Fibroblast of skin of scalp (primary cell): ENCODE measurements at places on chromosomes 5 and 9.

- no peak for DNase-seq
Measured at GRCh38 chr5:29229461-29229860, 1964.0 kb upstream of the CDH6 start.

DNA sequence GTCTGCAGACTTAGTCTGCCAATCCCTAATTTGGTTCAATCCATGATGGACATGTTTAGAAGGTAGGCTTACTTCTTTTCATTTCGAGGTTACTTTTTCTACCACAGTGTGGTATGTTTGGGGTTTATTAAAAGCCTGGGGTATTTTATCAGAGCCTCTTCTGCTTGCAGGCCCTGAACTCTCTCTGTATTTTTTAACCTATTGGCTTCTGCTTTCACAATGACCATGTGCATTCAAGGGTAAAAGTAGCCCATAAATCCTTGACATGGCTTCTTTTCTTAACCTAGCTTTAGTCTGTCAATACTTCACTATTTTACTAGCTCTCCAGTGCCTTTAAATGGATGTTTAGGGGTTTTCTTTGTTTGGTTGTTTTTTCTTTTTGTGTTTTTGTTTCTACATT is 286.6 kb downstream of the FER start:
- no peak for DNase-seq

DNA sequence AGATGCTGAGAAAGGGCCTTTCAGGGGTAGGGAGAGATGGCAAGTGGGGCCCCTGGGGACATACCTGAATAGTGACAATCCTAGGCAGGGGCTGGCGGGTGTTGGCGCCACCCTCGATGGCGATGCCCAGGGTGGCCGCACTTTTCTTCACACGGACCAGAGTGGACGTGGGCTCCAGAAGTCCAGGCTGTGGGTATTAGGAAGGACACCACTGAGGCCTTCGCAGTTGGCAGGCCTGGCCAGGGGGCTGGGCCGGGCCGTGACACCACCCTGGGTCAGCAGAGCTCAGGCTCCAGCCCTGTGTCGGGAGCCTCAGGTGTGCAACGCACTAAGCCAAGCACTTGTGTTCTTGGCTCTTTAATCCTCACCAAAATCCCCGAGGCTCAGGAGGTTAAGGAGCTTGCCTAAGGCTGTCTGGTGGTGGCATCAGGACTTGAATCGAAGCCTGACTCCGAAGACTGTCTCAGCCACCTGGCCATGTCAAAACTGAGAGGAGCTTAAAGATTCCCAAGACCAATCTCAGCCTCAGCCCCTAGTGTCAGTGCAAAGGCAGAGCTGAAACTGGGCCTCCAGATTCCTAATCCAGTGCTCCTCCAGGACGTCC is 15.5 kb upstream of the AKNA start:
- DNase-seq, result no peak

GRCh38 chr5:79736528-79737514 is 47.2 kb downstream of the CMYA5 start:
- DNase-seq, result no peak

DNA sequence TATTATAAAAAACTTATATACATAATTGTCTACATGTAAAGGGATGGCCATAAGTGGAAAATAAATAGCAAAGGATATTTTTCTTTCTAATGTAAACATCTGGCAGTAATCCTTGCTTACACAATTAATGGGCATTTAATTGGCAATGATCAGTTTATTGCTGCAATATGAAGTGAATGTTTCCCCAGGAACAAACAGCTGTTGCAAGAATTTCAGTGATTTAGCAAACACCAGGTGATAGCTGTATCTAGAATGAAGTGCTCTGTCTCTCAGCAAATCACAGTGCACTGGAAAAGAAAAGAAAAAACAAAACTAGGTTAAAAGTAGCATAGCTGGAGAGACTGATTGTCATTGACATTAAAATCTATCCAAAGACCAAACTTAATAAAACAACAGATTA is 594.5 kb upstream of the ARRDC3 start:
- no peak for DNase-seq

GRCh38 chr9:114538241-114538640 is 33.0 kb upstream of the WHRN start:
- no peak for DNase-seq

GRCh38 chr5:54881286-54882005 is 103.9 kb downstream of the ESM1 start:
- DNase-seq, result no peak

- no peak for DNase-seq
Measured at GRCh38 chr9:100581661-100582060, 3.8 kb downstream of the CAVIN4 start.

- DNase-seq, result no peak
Measured at GRCh38 chr5:142500227-142500905, 175.5 kb upstream of the SPRY4 start.

- DNase-seq, result no peak
Measured at GRCh38 chr5:167150661-167151060, 1140.8 kb upstream of the WWC1 start.

DNA sequence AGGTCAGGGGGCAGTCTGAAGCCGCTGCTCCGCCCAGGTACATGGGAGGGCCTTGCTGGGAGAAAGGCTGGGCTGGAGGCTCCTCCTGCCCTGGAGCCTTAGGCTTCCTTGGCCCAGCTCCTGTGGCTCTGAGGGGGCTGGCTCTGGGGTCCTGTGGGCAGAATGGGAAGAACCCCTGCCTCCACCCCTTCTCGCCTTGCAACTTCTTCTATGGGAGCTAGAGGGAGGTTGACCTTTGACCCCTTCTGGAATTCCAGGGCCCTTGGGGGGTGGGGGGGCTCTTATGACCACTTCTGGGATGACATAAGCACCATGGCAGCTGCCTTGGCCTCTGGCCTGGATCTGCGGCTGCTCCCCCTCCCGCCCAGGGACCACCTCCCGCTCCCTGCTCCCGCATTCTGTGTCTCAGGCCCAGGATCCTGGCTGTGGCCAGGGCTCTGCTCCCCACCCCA is 32.2 kb downstream of the IER5L start:
- peak; percentile 98 for DNase-seq

GRCh38 chr9:96492993-96493531 is 43.1 kb downstream of the HABP4 start:
- no peak for DNase-seq

DNA sequence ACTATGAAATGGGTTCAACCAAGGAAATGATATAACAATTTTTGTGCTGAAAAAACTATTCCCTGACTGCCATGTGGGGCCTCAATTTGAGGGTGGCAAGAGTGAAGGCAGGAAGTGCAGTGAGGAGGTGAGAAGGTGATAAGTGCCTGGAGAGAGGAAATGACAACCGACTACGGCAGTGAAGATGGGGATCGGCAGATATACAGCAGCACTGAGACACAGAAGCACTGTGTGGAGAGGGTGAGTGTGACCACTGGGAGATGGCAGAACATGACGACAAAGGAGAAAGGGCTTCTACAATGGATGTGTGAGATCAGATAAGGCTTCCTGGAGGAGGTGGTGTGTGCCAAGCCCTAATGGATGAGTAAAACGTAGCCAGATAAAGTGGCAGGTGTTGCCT is 271.8 kb downstream of the TRIM32 start:
- DNase-seq, result no peak

DNA sequence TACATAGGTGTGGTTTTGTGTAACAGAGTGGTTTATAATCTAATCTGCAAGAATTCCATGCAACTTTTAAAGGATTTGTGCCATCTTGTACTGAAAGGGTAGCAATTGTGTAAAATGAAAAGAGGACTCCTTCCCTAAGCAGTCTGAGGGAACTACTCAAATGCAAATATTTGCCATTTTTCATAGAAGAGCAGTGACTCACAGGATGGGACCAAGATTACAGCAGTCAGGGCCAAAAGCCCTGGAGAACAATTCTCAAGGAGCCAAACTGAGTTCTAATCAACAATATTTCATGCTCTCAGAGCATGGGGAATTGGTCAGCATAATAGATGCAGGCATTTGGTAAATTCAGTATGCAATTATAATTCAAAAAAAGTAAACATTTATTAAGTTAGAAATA is 495.8 kb downstream of the CHSY3 start:
- DNase-seq, result peak; percentile 72
